Activated CD4-positive, alpha-beta memory T cell treated with anti-CD3 and anti-CD28 coated beads, Interleukin-2, amount 10 ng/mL, durations not matched to agents 7 days and 5 days (primary cell): ENCODE measurements at places on chromosomes 2 and 18. TPM values are rescaled to one million over a fixed set of nuclear protein-coding genes. Genes with fewer than 3 reads are reported as not detected.

DNA sequence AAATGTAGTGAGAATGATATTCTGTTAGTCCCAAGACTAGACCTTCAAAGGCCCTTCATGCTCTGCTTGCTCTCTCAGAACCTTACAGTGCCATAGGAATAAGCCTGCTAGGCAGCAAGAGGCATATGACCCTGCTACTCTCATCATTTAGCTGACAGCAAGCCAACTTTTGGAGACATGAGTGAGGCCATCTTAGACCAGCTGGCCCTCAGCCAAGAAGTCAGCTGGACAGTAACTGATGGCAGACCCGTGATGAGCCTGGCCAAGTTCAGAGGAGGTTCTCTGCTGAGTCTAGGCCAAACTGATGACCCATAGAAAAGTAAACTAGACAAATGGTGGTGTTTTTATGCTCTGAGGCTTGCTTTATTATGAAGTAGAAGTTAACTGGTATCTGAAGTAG lies 82.6 kb downstream of the C18orf54 start:
- H3K4me3 ChIP-seq: no peak overlapping the region
- no peaks in the 10 kb centered on the region for H3K4me1 ChIP-seq
- H3K27ac ChIP-seq: no peak overlapping the region
- no peaks in the 10 kb centered on the region for H3K36me3 ChIP-seq
- H3K27me3 ChIP-seq: peaks cover 17% of the 10 kb centered on the region
- no peak for DNase-seq

DNA sequence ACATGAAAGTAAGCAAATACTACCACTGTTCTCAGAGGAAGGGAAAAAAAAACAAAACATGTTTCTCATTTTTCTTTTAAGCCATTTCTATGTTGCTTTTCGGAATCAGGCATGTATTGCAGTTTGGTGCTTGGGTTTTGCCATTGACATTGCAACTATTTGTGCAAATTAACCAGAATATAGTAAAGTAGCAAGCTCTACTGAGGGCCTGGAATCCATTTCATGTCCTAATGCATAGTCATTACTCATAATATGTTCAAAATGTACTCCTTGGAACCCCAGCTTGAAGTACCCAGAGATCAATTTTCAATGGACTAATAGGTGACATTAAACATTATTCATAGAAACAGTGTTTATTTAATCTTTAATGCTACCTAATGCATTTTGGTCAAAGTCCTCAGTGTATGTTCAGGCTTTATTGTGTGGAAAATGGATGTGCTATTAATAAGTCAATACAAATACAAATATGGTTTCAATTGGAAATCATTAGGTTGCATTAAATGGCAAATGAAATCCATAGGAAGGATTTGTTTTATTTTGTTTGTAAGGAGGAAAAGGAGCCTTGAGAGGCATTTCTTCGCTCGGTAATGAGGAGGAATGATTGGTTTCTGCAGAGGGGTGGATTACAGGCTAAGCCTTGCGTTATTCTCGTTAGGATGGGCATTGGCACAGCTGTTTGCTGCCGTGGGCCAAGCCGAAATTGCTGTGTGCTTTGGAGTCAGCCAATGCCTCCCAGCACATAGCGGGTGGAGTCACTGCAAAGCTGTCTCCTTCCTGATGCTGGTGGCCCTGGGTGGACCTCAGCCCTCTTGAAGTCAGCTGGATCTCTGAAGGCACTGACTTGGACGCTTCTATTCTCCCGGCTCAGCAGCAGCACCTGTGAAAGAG lies 56.4 kb downstream of the MYCN start:
- no peak overlapping the region for H3K4me3 ChIP-seq
- no peak overlapping the region for H3K27ac ChIP-seq
- H3K27me3 ChIP-seq: no peaks in the 10 kb centered on the region
- DNase-seq: no peak
- H3K4me1 ChIP-seq: no peaks in the 10 kb centered on the region

- H3K27ac ChIP-seq: no peak overlapping the region
- no peaks in the 10 kb centered on the region for H3K36me3 ChIP-seq
- no peaks in the 10 kb centered on the region for H3K4me1 ChIP-seq
- DNase-seq: no peak
Measured at GRCh38 chr2:30766666-30767065, 40.6 kb downstream of the CAPN13 start.

- H3K27ac ChIP-seq: no peak overlapping the region
- H3K36me3 ChIP-seq: peaks cover 8% of the 10 kb centered on the region
- H3K4me1 ChIP-seq: peaks cover 62% of the 10 kb centered on the region
- H3K27me3 ChIP-seq: no peaks in the 10 kb centered on the region
- no peak for DNase-seq
Measured at GRCh38 chr2:196249860-196250259, 78.5 kb upstream of the STK17B start.

GRCh38 chr2:115057473-115057872 lies 615.0 kb downstream of the DPP10 start:
- no peak overlapping the region for H3K27ac ChIP-seq
- no peak for DNase-seq
- no peaks in the 10 kb centered on the region for H3K4me1 ChIP-seq
- no peak overlapping the region for H3K4me3 ChIP-seq
- no peaks in the 10 kb centered on the region for H3K27me3 ChIP-seq
- no peaks in the 10 kb centered on the region for H3K36me3 ChIP-seq

GRCh38 chr2:37918742-37919186 lies 6.3 kb upstream of the RMDN2 start:
- no peak overlapping the region for H3K27ac ChIP-seq
- peaks cover 38% of the 10 kb centered on the region for H3K27me3 ChIP-seq
- no peak for DNase-seq
- no peak overlapping the region for H3K4me3 ChIP-seq

Gene SDC1
- total RNA-seq: not detected

- no peak overlapping the region for H3K27ac ChIP-seq
- H3K4me1 ChIP-seq: peaks cover 1% of the 10 kb centered on the region
- H3K27me3 ChIP-seq: no peaks in the 10 kb centered on the region
Measured at GRCh38 chr2:24852431-24853020, 59.3 kb downstream of the CENPO start.

DNA sequence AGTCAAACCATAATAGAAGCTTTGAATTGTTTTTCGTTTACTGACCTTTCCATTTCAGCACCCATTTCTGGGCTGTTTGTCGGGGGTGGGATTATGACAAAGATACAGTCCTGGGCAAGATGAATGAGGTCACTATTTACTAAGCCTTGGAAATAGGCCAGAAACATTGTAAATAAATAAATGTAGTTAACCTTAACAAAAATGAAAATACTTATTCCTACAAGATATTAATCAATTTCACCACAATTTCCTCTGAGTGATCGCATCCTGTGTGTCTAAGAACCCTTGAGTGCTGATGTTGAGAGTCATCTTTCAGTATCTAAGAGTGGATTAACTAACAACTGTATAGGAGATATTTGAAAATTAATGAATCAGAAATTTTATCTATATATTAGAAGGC lies 14.0 kb downstream of the ITGA4 start:
- peaks cover 87% of the 10 kb centered on the region for H3K4me1 ChIP-seq
- peaks cover 88% of the 10 kb centered on the region for H3K36me3 ChIP-seq
- H3K27ac ChIP-seq: peak overlapping the region; percentile 71
- peak overlapping the region; percentile 44 for H3K4me3 ChIP-seq
- DNase-seq: no peak

GRCh38 chr2:175525975-175526374 lies 344.5 kb upstream of the ATP5MC3 start:
- no peak overlapping the region for H3K4me3 ChIP-seq
- no peak overlapping the region for H3K27ac ChIP-seq
- no peak for DNase-seq
- no peaks in the 10 kb centered on the region for H3K36me3 ChIP-seq
- no peaks in the 10 kb centered on the region for H3K4me1 ChIP-seq
- no peaks in the 10 kb centered on the region for H3K27me3 ChIP-seq

- DNase-seq: no peak
- H3K4me3 ChIP-seq: no peak overlapping the region
- H3K4me1 ChIP-seq: peaks cover 24% of the 10 kb centered on the region
- peaks cover 6% of the 10 kb centered on the region for H3K36me3 ChIP-seq
- H3K27ac ChIP-seq: no peak overlapping the region
Measured at GRCh38 chr2:12700989-12701388, 15.7 kb upstream of the TRIB2 start.

GRCh38 chr2:124034265-124034664 lies 9.2 kb downstream of the CNTNAP5 start:
- no peaks in the 10 kb centered on the region for H3K36me3 ChIP-seq
- H3K4me3 ChIP-seq: no peak overlapping the region
- H3K27ac ChIP-seq: no peak overlapping the region

GRCh38 chr2:209974576-209974975 lies 27.9 kb upstream of the RPE start:
- no peaks in the 10 kb centered on the region for H3K4me1 ChIP-seq
- no peaks in the 10 kb centered on the region for H3K36me3 ChIP-seq
- no peak overlapping the region for H3K27ac ChIP-seq
- DNase-seq: no peak

Gene REG3A
- total RNA-seq: not detected

DNA sequence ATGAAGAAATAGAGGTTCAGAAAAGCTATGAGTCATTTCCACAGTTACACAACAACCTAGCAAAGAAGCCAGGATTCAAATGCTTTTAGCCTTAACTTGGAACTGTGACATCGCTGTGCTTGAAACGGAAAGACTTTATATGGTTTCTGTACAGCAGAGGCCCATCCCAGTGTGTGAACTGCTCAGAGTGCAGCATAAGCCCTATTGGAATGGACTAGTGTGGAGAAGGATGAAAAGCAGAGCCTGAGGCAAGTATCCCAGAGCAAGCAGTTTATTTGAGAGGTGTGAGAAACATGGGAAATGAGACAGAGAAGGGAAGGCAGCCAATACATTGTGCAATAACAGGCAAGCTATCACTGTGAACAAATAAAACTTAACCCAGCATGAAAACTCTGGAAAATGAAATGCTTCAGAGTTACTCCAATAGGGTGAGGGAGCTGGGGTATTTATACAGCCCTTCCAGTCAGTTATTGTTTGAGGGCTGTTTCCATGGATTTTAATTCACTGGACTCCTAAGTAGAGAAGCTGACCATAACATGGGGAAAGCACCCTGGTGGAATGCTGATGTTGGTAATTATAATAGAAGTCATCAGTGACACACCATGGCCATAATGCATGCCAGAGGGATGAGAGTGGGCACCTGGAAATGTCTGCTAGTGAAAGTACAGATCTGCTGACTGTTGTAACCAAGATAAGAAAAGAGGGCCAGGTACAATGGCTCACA lies 254.0 kb upstream of the POU3F3 start:
- no peaks in the 10 kb centered on the region for H3K27me3 ChIP-seq
- H3K36me3 ChIP-seq: no peaks in the 10 kb centered on the region
- DNase-seq: no peak
- no peak overlapping the region for H3K4me3 ChIP-seq

DNA sequence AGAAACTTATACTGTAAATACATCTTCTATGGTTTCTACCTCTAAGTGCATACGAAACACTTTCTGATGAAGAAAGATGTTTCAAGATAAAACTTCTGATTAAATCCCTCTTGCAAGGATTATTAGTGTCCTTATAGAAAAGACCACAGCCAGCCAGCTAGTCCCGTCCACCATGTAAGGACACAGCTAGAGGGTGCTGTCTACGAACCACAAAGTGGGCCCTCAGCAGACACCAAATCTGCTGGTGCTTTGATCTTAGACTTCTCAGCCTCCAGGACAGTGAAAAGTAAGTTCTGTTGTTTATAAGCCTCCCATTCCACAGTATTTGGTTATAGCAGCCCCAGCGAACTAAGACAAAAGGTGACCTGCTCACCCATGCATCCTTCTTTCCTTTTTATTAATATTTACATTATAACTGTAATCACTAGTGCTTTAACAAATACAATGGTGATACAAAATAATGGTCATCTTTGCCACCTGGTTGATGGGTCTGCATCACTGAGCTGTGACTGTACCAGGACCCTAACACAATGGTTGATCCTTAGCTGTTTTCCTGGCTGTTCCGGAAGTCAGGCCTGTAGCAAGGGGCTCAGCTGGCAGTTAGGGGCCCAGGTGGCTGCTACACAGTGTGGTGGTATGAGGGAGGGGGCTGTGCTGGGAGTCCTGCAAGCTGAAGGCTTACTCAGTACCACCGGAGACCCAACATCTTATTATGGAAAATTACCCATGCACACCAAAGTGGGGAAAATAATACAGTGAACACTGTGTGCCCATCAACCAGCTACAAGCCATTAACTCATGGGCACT lies 108.5 kb upstream of the SMAD7 start:
- H3K27me3 ChIP-seq: no peaks in the 10 kb centered on the region
- H3K27ac ChIP-seq: no peak overlapping the region
- DNase-seq: no peak
- H3K4me1 ChIP-seq: peaks cover 21% of the 10 kb centered on the region
- no peak overlapping the region for H3K4me3 ChIP-seq

DNA sequence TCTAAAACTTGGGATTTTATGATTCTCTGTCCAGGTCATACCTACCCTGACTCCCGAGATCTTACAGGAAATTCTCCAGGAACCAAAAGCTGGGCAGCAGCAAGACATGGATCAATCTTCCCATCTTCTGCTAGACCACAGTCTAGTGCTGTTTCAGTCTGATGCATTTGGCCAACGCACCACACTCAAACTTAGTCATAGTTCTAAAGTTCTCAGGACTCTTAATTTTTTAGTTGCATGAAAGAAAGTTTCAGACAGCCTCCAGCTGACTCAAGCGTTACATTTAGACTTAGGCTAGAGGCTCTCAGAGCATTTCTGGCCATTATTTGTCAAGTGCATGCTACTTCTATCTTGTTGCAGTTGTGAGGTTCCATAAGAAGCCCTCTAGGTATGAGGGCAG lies 230.1 kb upstream of the CCDC150 start:
- DNase-seq: no peak
- H3K4me1 ChIP-seq: no peaks in the 10 kb centered on the region
- no peaks in the 10 kb centered on the region for H3K36me3 ChIP-seq
- no peak overlapping the region for H3K4me3 ChIP-seq
- H3K27me3 ChIP-seq: peaks cover 26% of the 10 kb centered on the region
- H3K27ac ChIP-seq: no peak overlapping the region

Gene XDH
- 0.63 TPM for total RNA-seq

DNA sequence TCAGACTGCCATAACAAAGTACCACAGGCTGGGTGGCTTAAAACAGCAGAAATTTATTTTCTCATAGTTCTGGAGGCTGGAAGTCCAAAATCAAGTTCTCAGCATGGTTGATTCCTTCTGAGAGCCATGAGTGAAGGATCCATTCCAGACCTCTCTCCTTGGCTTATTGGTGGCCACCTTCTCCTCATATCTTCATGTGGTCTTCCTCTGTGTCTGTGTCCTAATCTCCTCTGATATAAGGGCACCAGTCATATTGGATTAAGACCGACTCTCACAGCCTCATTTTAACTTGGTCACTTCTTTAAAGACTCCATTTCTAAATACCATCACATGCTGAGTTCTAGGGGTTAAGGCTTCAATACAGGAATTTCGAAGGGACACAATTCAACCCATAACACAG lies 65.1 kb downstream of the CFAP221 start:
- H3K27me3 ChIP-seq: peaks cover 17% of the 10 kb centered on the region
- peaks cover 3% of the 10 kb centered on the region for H3K36me3 ChIP-seq
- no peak overlapping the region for H3K27ac ChIP-seq
- no peak overlapping the region for H3K4me3 ChIP-seq
- no peak for DNase-seq
- no peaks in the 10 kb centered on the region for H3K4me1 ChIP-seq

GRCh38 chr2:237059155-237059875 lies 26.4 kb upstream of the COPS8 start:
- H3K4me3 ChIP-seq: no peak overlapping the region
- no peak overlapping the region for H3K27ac ChIP-seq
- peaks cover 25% of the 10 kb centered on the region for H3K4me1 ChIP-seq
- peaks cover 2% of the 10 kb centered on the region for H3K27me3 ChIP-seq
- DNase-seq: no peak

Gene GALNT13
- total RNA-seq: not detected
